Activated CD4-positive, alpha-beta memory T cell treated with anti-CD3 and anti-CD28 coated beads for 36 hours (primary cell): ENCODE measurements at places on chromosomes 13 and 19.
A peak's percentile ranks its signal among the peaks of the same experiment; 100 is the strongest.

- peaks cover 10% of the 10 kb centered on the region for H3K27me3 ChIP-seq
- no peaks in the 10 kb centered on the region for H3K36me3 ChIP-seq
- no peak overlapping the region for H3K27ac ChIP-seq
- H3K4me3 ChIP-seq: no peak overlapping the region
- H3K4me1 ChIP-seq: peaks cover 6% of the 10 kb centered on the region
Measured at GRCh38 chr13:20713014-20713376, 9.5 kb downstream of the IL17D start.

DNA sequence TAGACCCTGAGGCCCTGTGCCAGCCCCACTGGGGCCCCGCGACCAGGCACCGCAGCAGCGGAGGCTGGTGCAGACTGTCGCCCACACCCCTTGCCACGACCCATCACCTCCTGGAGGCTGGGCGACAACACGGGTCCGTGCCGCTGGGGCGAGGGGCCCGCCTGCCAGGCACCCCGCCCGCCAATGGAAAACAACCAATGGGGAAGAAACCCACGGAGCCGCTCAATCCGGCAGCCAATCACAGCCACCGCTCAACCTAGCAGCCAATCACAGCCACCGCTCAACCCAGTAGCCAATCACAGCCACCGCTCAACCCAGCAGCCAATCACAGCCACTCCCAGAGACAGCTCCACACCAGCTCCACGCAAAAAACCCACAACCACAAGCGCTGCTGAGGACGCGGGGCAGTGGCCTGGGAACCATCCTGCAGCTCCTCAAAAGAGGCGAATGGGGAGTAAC lies 29.7 kb downstream of the GPX4 start:
- peaks cover 38% of the 10 kb centered on the region for H3K4me1 ChIP-seq
- no peaks in the 10 kb centered on the region for H3K27me3 ChIP-seq
- H3K4me3 ChIP-seq: peak overlapping the region; percentile 94
- peak overlapping the region; percentile 96 for H3K27ac ChIP-seq
- peak; percentile 92 for DNase-seq

DNA sequence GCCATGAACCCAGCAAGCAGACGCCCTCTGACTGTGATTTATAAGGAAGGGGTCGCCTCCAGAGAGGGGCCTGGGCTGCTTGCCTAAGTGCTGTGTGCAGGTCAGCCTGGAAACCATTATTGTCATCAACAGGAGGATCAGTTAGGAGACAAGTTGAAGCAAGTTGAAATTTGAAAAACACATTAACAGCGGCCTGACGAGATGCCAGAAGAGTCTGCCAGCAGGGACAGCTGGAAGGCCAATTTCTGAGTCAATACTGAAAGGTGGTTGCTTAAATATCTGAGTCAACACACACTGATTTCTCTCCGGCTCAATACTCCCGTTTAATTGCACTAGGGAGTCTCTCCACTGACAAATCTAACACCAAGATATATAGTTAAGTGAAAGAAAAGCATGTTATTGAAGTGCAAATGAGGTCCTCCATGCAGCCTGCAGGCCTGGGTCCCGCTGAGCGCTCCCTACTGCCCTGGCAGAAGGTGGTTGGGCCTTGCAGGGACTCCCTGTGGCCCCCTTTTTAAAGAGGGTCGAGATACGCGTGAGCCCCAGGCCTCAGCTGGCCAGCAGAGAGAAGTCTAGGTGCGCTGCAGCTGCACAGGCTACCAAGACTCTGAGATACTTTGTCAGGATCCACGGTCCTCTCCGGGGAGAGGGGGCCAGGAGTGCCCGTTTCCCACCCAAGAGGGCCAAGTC lies 91.1 kb downstream of the RNASEH2B start:
- H3K4me1 ChIP-seq: no peaks in the 10 kb centered on the region
- DNase-seq: no peak
- H3K36me3 ChIP-seq: no peaks in the 10 kb centered on the region
- H3K4me3 ChIP-seq: no peak overlapping the region
- no peak overlapping the region for H3K27ac ChIP-seq

DNA sequence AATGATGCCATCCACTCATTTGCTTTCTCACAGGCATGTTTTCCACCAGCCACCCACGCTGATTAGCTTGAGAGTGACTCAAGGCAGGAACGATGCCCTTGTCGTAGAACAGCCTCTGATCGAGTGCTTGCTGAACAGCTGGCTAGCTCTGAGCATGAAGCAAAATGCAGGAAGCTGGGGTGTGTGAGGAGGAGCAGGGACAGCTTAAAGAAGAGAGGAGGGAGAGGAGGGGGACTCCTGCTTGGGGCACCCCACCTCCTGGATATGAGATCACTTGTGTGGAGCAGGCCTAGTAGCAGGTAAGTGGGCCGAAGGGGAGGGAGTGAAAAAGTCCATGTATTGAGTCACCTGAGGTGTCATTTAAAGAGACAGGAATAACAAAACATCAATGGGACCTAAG lies 48.8 kb downstream of the IRS2 start:
- H3K4me3 ChIP-seq: no peak overlapping the region
- no peak overlapping the region for H3K27ac ChIP-seq
- DNase-seq: peak; percentile 47
- peaks cover 4% of the 10 kb centered on the region for H3K4me1 ChIP-seq
- no peaks in the 10 kb centered on the region for H3K27me3 ChIP-seq
- no peaks in the 10 kb centered on the region for H3K36me3 ChIP-seq

GRCh38 chr19:39953915-39954314 lies 17.1 kb upstream of the PSMC4 start:
- peak overlapping the region; percentile 89 for H3K27ac ChIP-seq
- peaks cover 9% of the 10 kb centered on the region for H3K36me3 ChIP-seq
- H3K4me1 ChIP-seq: peaks cover 62% of the 10 kb centered on the region
- no peaks in the 10 kb centered on the region for H3K27me3 ChIP-seq
- H3K4me3 ChIP-seq: no peak overlapping the region

GRCh38 chr13:28503182-28503967 lies 8.4 kb upstream of the FLT1 start:
- no peak for DNase-seq
- no peak overlapping the region for H3K27ac ChIP-seq
- H3K27me3 ChIP-seq: peaks cover 6% of the 10 kb centered on the region
- H3K4me1 ChIP-seq: peaks cover 4% of the 10 kb centered on the region
- no peaks in the 10 kb centered on the region for H3K36me3 ChIP-seq

DNA sequence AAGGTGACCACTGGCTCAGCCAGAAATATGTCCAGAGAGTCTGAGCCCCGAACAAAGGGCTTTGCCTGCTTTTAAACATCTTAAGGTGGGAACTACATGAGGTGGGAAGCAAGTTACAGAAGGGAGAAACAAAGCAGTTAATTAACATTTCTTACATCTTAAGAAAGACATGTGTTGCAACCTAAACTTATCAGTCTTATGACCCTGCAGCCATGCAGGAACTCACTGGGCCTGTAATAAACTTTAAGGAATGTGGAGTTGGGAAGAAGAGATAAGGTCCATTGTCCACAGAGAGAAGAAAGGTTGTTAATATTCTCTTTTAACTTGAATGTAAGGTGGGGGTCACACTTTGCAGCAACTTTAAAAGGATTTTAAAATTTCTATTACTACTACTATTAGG lies 46.8 kb upstream of the CYP2A7 start:
- H3K27ac ChIP-seq: no peak overlapping the region
- no peak for DNase-seq
- H3K27me3 ChIP-seq: peaks cover 2% of the 10 kb centered on the region
- no peaks in the 10 kb centered on the region for H3K36me3 ChIP-seq

DNA sequence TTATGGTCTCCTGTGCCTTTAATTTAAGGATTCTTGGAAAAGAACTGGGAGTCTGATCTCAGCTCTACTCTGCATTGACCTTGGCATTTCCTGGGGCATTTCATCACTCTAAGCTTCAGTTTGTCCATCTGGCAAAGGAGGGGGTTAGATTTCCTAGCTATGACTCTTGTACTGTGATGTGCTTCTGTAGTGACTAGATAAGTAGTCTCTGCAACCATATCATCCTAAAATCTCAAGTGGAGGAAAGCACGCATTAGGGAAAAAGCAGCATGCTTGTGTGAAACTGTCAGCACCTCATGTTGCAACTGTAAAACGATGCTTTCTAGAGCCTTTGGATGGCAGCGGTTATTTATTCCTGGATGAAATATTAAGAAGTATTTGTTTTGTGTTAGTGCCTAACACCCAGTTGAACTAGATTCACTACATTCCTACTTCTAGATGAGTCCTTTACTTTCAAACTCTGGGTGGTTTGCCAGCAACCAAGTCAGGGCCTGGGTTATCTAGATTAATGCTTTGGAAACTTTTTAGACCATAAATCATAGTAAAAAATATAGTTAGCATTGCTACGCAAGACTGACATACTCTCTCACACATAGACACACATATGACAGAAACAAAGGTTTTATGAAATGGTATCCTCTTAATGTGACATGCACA lies 6.8 kb downstream of the WDFY2 start:
- no peaks in the 10 kb centered on the region for H3K36me3 ChIP-seq
- H3K4me3 ChIP-seq: no peak overlapping the region
- H3K27me3 ChIP-seq: no peaks in the 10 kb centered on the region
- peaks cover 46% of the 10 kb centered on the region for H3K4me1 ChIP-seq
- no peak for DNase-seq
- H3K27ac ChIP-seq: no peak overlapping the region

DNA sequence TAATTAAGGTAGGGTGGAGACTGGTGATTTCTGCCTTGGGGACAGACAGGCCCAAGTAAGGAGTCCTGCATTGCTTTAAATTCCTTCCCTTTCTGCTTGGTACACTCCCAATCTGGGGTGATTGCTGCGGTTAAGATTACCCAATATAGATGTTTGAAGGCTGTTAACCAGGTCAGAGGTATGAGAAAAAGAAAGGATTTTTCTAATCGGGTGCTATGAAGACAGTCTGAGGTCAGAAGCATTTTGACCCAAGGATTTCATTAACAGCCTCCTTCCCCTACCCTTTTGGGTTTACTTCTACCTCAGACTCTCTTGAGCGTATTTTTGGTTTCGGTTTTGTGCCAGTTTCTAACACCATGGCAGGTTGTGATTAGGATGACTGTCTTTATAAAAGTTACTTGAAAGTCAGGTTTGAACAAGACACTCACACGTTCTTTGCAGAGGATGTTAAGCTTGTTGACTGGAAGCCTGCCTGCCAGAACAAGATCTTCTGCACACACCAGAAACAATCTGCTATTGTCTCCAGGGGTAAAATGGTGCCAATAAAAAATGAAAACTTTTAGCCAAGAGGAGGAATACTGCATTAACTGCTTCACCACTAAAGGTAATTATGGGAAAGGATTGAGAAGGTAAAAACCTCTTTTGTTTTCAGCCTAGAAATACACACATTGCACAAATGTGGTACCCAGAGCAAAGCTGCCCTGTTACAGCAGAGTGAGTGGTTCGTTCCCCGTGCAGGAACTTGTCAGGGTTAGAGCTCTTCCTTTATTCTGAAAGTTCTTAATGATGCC lies 108.8 kb downstream of the NDFIP2 start:
- peaks cover 1% of the 10 kb centered on the region for H3K36me3 ChIP-seq
- no peaks in the 10 kb centered on the region for H3K27me3 ChIP-seq
- no peak for DNase-seq
- H3K27ac ChIP-seq: no peak overlapping the region
- no peaks in the 10 kb centered on the region for H3K4me1 ChIP-seq

DNA sequence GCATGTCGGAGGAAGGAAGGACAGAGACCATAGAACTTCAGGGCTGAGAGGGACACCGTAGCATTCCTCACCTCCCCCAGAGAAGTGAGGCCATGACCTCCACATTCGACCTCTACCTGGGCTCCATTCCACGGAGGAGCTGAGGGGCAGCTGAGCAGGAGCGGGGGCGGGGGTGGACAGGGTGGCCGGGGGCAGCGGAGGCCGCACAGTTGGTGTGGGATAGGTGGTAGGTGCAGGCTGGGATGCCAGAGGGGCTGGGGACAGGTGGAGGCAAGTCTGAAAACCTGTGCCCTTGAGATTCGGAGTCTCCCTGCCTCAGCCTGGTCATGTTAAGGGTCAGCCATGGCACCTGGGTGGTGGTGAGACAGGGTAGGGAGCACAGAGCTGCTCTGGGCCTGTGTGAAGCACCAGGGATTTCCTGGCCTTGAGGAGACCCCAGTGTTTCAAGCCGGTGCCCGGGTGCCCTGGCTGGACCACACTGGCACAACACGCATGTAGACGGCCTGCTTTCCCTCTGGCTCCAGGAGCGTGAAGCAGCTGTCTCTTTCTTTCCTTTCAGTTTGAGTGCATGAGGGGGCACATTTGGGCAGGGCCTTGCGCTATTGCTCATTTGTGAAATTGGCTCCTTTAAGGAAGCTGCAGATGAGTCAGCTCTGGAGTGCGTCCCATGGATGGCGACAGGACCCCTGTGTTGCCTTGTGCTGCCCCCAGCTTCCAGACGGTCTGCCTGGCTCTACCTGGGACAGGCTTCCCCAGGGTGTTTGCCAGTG lies 51.8 kb downstream of the TSSK6 start:
- H3K4me1 ChIP-seq: peaks cover 76% of the 10 kb centered on the region
- peak overlapping the region; percentile 76 for H3K27ac ChIP-seq
- H3K4me3 ChIP-seq: no peak overlapping the region

- H3K36me3 ChIP-seq: no peaks in the 10 kb centered on the region
- H3K27me3 ChIP-seq: peaks cover 3% of the 10 kb centered on the region
- H3K4me3 ChIP-seq: no peak overlapping the region
- peaks cover 2% of the 10 kb centered on the region for H3K4me1 ChIP-seq
Measured at GRCh38 chr13:42007844-42008243, 40.6 kb upstream of the DGKH start.

GRCh38 chr13:47396915-47397314 lies 500.1 kb upstream of the HTR2A start:
- H3K36me3 ChIP-seq: no peaks in the 10 kb centered on the region
- no peaks in the 10 kb centered on the region for H3K27me3 ChIP-seq
- no peak for DNase-seq

DNA sequence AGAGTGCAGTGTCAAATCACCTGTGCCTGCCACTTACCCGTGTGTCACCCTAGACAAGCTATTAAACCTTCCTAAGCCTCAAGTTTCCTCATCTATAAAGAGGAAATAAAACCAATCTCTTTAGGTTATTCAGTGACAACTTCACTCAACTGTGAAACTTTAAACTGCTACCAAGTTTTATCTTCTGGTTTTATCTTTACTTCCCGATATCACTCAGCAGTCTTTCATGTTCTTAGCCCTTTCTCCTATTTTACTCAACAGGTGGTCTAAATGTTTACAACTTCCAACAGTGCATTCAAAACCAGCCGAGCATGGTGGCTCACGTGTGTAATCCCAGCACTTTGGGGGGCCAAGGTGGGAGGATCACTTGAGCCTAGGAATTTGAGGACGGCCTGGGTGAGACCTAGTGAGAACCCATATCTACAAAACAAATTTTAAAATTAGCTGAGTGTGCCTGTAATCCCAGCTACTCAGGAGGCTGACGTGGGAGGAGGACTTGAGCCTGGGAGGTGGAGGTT lies 59.6 kb downstream of the GPALPP1 start:
- peaks cover 15% of the 10 kb centered on the region for H3K4me1 ChIP-seq
- H3K36me3 ChIP-seq: no peaks in the 10 kb centered on the region
- no peak overlapping the region for H3K4me3 ChIP-seq
- peak; percentile 52 for DNase-seq
